ENCODE measurements at places on chromosomes 4 and X. TPM values are rescaled to one million over a fixed set of nuclear protein-coding genes. Genes with fewer than 3 reads are reported as not detected.

Gene WDR17
- 2.3 TPM for total RNA-seq

Gene SOD3
- total RNA-seq, result not detected

Gene GBA3
- not detected for total RNA-seq

Gene DAPP1
- total RNA-seq, result not detected

Gene MAGEA8
- total RNA-seq, result not detected

Gene GEMIN8
- total RNA-seq, result 10.2 TPM

Gene COQ2
- total RNA-seq, result 21.3 TPM

Gene CSAG3
- not detected for total RNA-seq

Gene SFRP2
- not detected for total RNA-seq

Gene EMCN
- not detected for total RNA-seq

Gene FGF13
- 0.07 TPM for total RNA-seq

Gene EVC
- 11.3 TPM for total RNA-seq

Gene MUC7
- total RNA-seq, result not detected

Gene ATRX
- total RNA-seq, result 19.3 TPM

Gene CDX4
- total RNA-seq, result not detected

Gene MAEA
- 57.3 TPM for total RNA-seq

Gene BTC
- total RNA-seq, result 1.2 TPM

Gene GPC4
- total RNA-seq, result 0.05 TPM

Gene STAP1
- not detected for total RNA-seq

Gene SPON2
- 0.80 TPM for total RNA-seq

Gene TMSB15B
- total RNA-seq, result 5.8 TPM

Gene PHKA1
- total RNA-seq, result 28.5 TPM

Gene NSUN7
- total RNA-seq, result 0.42 TPM

Gene ZCCHC4
- 5.4 TPM for total RNA-seq

Gene SORBS2
- total RNA-seq, result 0.53 TPM

Gene SPANXC
- 0.64 TPM for total RNA-seq

Gene GSX2
- not detected for total RNA-seq

Gene PNMA5
- not detected for total RNA-seq

Gene FAM13A
- 5.2 TPM for total RNA-seq

Gene TKTL1
- not detected for total RNA-seq

Gene TMEM164
- total RNA-seq, result 78.0 TPM

Gene FUNDC2
- total RNA-seq, result 126 TPM

All from A549 treated with GW870086 at 1 μM for 4 hours (cell line).